IPS-NIHi11 (cell line): ENCODE measurements at places on chromosomes 6 and 20.

DNA sequence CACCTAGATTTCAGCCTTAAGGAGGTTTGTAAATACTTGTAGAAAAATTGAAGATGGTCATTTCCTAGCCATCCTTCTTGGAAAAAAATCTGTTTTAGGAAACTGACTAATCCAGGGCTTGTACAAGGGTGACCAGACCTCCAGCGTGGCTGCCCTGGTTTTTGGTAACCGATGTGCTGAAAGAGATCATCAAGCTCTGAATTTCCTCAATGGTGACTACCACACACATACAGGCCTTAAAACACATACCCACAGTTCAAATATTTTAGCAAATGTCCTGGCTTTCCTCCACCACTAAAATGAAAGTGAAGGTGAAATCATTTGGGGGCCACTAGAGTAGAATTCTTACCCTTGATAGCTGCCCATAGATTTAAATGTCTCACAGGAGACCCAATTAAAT lies 215.3 kb upstream of the SUPT3H start:
- DNase-seq, result no peak

DNA sequence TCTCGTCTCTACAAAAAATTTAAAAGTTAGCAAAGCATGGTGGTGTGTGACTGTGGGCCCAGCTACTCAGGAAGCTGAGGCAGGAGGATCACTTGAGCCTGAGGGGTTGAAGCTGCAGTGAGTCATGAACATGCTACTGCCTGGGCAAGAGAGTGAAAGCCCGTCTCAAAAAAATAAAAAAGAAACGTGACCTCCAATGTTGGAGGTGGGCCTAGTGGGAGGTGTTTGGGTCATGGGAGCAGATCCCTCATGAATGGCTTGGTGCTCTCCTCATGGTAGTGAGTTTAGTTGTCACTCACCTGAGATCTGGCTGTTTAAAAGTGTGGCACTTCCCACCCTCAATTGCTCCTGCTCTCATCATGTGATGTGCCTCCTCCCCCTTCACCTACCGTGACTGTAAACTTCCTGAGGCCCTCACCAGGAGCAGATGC lies 24.3 kb downstream of the RBL1 start:
- no peak for DNase-seq

GRCh38 chr6:85092226-85092625 lies 327.8 kb upstream of the TBX18 start:
- no peak for DNase-seq

- DNase-seq, result no peak
Measured at GRCh38 chr20:5214826-5215225, 88.0 kb downstream of the CDS2 start.

- no peak for DNase-seq
Measured at GRCh38 chr6:162970246-162970645, 242.5 kb downstream of the PACRG start.

DNA sequence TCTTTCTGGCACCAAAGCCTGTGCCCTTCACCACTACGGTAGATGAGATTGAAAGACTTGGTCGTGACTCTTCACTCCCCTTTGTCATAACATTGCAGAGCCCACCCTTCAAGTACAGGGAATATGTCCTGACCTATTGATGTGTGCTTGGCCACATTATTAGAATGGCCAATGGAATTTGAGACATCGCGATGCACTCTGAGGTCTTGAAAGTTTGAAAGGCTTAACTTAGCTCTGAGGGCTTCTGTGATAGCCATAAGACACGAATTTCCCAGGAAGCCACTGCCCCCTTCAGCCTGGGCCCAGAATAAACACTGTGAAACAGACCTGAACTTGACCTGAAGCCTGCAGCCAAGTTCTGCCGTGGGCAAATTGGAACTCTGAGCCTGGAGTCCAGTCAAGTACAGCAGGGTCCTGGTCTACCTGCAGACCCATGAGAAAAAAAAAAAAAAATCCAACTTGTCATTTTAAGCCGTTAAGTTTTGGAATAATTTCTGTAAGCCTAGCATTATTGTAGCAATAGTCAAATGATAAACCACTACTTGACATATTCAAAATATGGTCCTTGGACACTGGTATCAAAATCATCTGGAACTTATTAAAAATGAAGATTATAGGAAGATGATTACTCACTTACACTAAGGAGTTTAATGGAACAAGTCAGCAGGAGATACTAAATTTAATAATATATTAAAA lies 36.9 kb upstream of the TRAF3IP2 start:
- DNase-seq, result peak; percentile 68

- no peak for DNase-seq
Measured at GRCh38 chr6:168994956-168995355, 258.7 kb downstream of the THBS2 start.

DNA sequence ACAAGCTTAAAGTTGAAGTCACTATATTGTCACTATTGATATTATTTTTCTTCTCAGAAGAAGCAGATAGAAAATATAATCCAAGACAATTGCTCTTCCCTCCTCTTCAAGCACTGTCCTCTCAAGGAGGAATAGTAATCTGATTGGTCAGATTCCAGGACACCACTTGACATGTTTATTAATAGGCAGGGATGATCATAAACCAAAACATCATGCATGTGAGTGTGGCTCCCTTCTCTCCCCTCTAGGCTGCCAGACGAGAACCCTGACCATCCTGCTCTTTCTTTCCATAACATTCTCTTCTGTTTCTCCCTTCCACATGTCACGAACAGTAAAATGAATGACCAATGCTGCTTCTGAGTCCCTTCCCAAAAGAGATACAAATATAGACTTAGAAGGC lies 7.5 kb downstream of the ATG5 start:
- DNase-seq, result no peak

- DNase-seq, result no peak
Measured at GRCh38 chr6:149969635-149970034, 5.9 kb downstream of the ULBP1 start.

GRCh38 chr20:5863040-5863833 lies 87.1 kb downstream of the TRMT6 start:
- no peak for DNase-seq

DNA sequence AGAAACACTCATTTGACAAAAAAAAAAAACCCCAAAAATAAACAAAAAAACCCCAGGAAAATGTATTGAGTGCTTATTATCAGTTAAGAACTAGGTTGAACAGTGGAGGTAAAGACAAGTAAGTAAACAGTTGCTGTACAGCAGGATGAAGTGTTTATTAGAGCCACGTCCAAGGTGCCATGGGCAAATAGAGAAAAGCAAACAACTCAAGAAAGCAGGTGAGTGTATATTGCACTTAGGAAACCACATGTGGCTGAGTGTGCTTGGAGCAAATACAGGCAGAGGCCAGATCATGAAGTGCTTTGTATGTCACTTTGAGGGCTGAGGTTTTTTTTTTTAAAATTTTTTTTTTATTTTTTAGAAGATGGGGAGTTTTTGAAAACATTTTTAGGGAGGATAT lies 98.3 kb downstream of the MACROD2 start:
- no peak for DNase-seq

DNA sequence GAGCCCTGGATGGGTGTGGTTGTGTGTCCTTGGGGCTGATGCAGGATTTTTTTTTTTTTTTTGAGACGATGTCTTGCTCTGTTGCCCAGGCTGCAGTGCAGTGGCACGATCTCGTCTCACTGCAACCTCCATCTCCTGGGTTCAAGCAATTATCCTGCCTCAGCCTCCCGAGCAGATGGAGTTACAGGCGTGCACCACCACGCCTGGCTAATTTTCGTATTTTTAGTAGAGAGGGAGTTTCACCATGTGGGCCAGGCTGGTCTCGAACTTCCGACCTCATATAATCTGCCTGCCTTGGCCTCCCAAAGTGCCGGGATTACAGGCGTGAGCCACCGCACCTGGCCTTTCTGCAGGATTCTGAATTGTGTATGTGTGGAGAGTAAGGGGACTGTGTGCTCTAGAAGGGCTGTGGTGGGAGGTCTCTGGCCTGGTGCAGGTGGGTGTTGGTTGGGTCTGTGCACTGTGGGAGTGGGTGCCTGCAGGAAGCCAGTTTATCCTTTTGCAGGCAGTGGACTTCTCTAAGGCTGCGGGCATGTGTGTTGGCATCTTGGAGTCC lies 11.0 kb upstream of the ID1 start:
- DNase-seq, result no peak

DNA sequence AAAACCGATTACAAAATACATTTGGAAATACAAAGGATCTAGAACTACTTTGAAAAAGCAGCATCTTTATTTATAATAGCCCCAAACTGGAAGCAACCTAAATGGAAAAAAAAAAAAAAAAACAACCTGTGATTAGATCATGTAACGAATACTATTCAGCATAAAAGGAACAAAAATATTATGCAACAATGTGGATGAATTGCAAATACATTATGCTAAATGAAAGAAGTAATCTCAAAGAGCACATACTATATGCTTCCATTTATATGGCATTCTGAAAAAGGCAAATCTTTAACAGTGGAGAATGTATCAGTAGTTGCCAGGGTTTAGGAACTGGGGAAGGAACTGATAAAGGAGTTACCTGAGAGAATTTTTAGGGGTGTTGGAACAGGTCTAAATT lies 28.9 kb downstream of the IRAK1BP1 start:
- DNase-seq, result no peak

- DNase-seq, result no peak
Measured at GRCh38 chr20:1893721-1894470, 1.3 kb upstream of the SIRPA start.

GRCh38 chr20:58308680-58309527 lies 611 bp upstream of the RAB22A start:
- peak; percentile 89 for DNase-seq

DNA sequence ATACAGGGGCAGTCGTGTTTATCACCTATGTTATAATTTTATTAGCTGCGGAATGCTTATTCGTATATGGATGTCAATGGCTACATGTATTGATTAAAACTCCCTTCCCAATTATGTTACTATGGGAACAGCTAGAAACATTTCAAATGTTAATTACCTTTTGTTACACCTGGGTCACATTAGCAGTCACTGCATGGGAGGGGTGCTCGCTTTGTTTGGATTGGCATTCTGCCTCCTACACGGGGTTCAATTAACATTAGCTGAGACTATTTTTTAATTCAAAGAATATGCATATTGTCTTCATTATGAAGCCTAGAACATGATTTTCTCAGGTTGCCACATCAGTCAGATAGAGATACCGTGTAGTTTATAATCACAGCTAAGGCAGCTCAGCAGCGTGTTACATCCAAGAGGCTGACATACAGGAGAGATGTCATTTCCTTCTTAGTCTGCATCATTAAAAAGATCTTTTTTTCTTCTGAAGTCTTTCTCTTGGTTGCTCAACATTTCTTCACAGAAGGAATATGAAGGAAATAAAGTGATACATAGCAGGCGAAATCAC lies 76.2 kb upstream of the RPS6KA2 start:
- DNase-seq, result no peak

DNA sequence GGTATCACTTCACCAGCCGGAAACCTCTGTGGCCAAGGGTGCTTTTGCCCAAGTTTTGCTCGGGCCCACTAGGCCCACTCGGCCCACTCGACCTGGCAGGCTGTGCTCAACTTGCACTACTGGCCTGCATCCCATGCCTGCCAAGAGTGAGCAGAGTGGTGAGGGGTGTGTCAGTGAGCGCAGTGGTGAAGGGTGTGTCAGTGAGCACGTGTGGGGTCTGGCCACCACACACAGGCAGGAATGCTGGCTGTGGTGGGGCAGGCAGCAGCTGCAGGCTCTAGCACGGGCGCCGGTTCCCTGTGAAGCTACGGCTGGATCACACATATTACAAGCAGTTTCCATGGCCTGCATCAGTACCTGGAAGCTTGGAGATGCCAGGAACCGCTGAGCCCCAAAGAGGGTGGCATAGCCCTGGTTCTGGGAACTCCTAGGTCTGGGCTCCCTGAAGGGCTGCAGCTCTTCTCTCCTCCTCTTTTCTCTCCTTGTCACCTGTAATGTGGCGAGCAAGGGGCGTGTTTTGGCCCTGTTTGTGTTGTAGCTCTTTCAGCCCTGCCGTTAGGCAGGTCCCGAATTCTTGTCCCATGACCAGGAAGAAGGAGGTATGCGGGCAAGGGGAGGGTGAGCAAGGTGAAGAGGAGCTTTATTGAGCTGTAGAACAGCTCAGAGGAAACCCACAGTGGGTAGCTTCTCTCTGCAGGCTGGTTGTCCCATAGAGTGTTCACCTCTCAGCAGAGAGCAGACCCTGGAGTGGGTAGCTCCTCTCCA lies 51.0 kb upstream of the CLDN20 start:
- DNase-seq, result no peak

DNA sequence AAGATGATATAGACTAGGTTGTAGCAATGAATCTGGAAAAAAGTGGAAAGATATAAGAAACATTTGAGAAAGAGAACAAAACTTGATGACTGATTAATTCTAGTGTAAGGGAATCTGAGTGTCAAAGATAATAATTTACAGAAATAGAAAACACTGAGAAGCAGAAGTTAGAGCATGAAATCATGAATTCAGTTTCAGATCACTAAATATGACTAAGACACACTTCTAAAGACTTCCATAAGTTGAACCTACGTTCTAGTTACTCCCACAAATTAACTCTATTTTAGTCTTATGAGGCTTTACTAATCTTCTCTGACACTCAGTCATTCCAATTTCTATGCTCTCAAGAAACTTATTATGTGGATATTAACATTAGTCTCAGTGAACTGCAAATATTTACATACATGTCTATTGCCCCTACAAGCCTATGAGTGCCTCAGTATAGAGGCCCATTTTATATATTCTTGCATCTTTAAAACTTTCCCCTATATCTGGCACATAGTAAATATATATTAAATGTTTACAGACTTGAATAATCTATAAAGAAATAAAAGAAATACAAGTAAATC lies 30.4 kb downstream of the IBTK start:
- no peak for DNase-seq

DNA sequence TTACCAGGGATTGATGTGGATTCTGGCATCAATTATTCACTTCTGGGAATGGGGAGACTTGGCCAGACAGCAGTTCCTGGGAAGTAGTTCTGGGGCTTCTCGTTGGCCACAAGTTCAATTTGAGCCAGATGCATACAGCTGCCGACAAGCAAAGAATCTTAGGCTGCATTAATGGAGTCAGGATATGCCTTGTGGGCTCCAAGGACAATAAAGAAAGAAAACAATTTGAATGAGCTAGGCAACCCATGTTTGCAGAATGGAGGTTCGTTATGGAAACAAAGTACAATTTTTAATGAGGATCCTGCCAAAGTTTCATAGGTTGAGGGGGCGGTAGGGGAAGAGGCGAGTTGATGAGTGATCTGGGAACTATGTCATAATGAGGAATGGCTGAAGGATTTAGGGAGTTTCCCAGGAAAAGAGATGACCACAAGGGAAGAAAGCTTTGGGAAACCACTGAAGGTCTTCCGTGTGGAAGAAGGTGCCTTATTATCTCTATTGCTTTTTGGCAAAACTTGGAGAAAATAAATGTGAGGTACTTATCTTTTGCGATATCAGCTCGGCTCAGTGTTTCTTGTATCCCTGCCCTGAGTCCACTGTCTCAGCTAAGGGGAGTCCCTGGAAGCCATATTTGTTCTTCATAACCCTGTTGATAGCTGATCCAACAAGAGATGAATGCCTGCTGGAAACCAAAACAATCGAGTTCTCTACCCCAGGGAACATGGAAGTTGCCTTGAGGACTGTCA lies 181.0 kb upstream of the ZNF217 start:
- DNase-seq, result no peak

DNA sequence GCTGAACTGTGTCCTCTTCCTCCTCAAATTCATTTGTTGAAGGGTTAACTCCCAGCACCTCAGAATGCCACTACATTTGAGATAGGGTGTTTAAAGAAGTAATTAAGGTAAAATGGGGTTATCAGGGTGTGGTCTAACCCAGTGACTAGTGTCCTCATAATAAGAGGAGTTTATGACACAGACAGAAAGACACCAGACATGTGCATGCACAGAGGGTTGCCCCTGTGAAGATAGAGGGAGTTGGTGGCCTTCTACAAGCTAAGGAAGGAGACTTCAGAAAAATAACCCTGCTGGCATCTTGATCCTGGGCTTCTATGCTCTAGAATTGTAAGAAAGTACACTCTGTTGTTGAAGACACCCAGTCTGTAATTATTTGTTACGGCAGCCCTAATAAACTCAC lies 24.9 kb upstream of the EDN1 start:
- DNase-seq, result no peak
